ENCODE measurements at places on chromosomes 12 and 14. TPM values are rescaled to one million over a fixed set of nuclear protein-coding genes. Genes with fewer than 3 reads are reported as not detected.

Gene FAM90A1
- 0.91 TPM for polyA plus RNA-seq

Gene VRTN
- polyA plus RNA-seq: 0.69 TPM

Gene PPFIA2
- 2.4 TPM for polyA plus RNA-seq

Gene DDX54
- polyA plus RNA-seq: 51.1 TPM

Gene MTRFR
- 15.9 TPM for polyA plus RNA-seq

Gene FAM234B
- polyA plus RNA-seq: 5.3 TPM

Gene MDP1
- polyA plus RNA-seq: 21.8 TPM

Gene SYT1
- 12.6 TPM for polyA plus RNA-seq

Gene PLBD1
- 37.9 TPM for polyA plus RNA-seq

Gene TRPV4
- polyA plus RNA-seq: 0.76 TPM

Gene NKX2-1
- polyA plus RNA-seq: not detected

Gene DPPA3
- polyA plus RNA-seq: not detected

Gene CCER1
- not detected for polyA plus RNA-seq

Gene OAS1
- polyA plus RNA-seq: 26.9 TPM

Gene STAB2
- polyA plus RNA-seq: 6.6 TPM

Gene CNPY2
- polyA plus RNA-seq: 179 TPM

Gene ASB2
- 12.1 TPM for polyA plus RNA-seq

Gene KRT4
- polyA plus RNA-seq: not detected

Gene PKP2
- polyA plus RNA-seq: 37.1 TPM

Gene HOXC12
- polyA plus RNA-seq: not detected

Gene KRT3
- polyA plus RNA-seq: not detected

Gene PIK3C2G
- polyA plus RNA-seq: 2.1 TPM

Gene C12orf54
- polyA plus RNA-seq: not detected

Gene POTEM
- not detected for polyA plus RNA-seq

Gene SELPLG
- 5.6 TPM for polyA plus RNA-seq

Gene CD4
- 17.4 TPM for polyA plus RNA-seq

Gene BCL2L2
- 53.8 TPM for polyA plus RNA-seq

Gene GZMH
- polyA plus RNA-seq: 0.70 TPM

Gene WNT5B
- 8.5 TPM for polyA plus RNA-seq

Gene AQP5
- polyA plus RNA-seq: 0.64 TPM
